ENCODE measurements at places on chromosomes 2 and 18.

- H3K36me3 ChIP-seq, result no peaks in the 10 kb centered on the region
- no peak overlapping the region for H3K27ac ChIP-seq
- DNase-seq, result no peak
Observed at GRCh38 chr2:71531522-71532047, 78.2 kb downstream of the DYSF start.

- no peak overlapping the region for H3K4me3 ChIP-seq
- no peaks in the 10 kb centered on the region for H3K27me3 ChIP-seq
- no peak for DNase-seq
- H3K4me1 ChIP-seq, result no peaks in the 10 kb centered on the region
- H3K36me3 ChIP-seq, result no peaks in the 10 kb centered on the region
- no peak overlapping the region for H3K27ac ChIP-seq
Observed at GRCh38 chr18:10170375-10170774, 256.6 kb downstream of the VAPA start.

- no peak overlapping the region for H3K4me3 ChIP-seq
- H3K4me1 ChIP-seq, result peaks cover 2% of the 10 kb centered on the region
- H3K36me3 ChIP-seq, result no peaks in the 10 kb centered on the region
- no peak for DNase-seq
- no peak overlapping the region for H3K27ac ChIP-seq
Observed at GRCh38 chr2:82000606-82001005, 1696.1 kb upstream of the LRRTM1 start.

DNA sequence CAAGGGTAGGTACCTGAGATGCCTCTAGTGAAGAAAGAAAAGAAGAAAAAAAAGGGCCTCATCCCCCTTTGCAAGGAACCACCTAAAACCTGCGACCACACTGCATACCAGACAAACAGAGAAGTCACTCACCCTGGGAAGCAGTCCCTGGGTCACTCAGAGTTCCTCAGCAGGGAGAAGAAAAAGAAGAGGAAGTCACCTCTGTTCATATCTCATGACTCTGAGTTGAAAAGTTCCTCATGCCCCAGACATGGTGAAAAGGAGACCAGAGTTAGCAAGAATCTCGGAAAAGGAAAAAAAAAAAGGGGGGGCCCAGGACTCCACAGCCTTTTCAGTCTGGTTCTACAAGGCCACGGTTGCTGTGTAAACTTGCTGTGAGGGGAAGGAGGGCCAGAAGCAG, 478.4 kb upstream of the NRXN1 start:
- no peaks in the 10 kb centered on the region for H3K27me3 ChIP-seq
- H3K4me1 ChIP-seq, result no peaks in the 10 kb centered on the region
- H3K4me3 ChIP-seq, result no peak overlapping the region
- DNase-seq, result no peak

- no peak overlapping the region for H3K27ac ChIP-seq
- no peaks in the 10 kb centered on the region for H3K27me3 ChIP-seq
- H3K4me3 ChIP-seq, result no peak overlapping the region
- no peak for DNase-seq
- H3K36me3 ChIP-seq, result no peaks in the 10 kb centered on the region
Observed at GRCh38 chr18:24930971-24931370, 421.0 kb downstream of the ZNF521 start.

DNA sequence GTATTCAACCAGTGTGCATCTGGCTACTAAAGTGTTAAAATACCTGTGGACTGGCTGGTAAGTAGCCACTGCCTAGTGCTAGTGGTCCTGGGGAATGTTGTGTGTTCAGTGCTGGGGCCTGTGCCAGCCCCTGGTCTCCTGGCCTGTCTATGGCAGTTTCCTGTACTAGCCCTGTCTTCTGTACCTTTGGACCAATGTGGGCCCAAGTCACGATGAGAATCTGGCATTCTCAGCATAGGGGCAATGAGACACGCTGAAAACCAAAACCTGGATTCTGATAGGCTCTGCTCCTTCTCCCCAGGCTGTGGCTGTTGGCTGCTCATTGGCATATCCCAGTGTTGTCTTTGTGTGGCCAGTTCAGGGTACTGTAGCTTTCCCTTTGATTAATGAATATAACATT, 170.4 kb downstream of the PTPRM start:
- no peak for DNase-seq
- no peaks in the 10 kb centered on the region for H3K36me3 ChIP-seq
- peaks cover 1% of the 10 kb centered on the region for H3K4me1 ChIP-seq

DNA sequence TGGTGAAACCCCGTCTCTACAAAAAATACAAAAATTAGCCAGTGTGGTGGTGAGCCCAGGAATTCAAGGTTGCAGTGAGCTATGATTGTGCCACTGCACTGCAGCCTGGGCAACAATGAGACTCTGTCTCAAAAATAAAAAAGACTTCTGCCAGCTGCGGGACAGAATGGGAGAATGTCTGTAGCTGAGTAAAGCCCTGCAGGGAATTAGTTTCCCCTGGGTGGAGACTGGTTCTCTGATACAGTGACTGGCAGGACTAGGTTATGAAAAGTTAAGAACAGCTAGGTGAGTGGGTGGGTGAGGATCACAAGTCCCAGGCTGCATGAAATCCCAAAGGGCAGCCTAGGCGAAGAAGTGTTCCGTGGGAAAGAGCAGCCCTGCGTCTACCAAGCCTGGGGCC, 13.8 kb upstream of the CATIP start:
- no peaks in the 10 kb centered on the region for H3K27me3 ChIP-seq
- DNase-seq, result no peak
- H3K4me3 ChIP-seq, result no peak overlapping the region
- H3K4me1 ChIP-seq, result no peaks in the 10 kb centered on the region
- no peaks in the 10 kb centered on the region for H3K36me3 ChIP-seq

- H3K27me3 ChIP-seq, result no peaks in the 10 kb centered on the region
- H3K36me3 ChIP-seq, result no peaks in the 10 kb centered on the region
- H3K27ac ChIP-seq, result no peak overlapping the region
- DNase-seq, result no peak
- H3K4me3 ChIP-seq, result no peak overlapping the region
Observed at GRCh38 chr2:235614900-235615712, 121.3 kb downstream of the AGAP1 start.

- H3K4me1 ChIP-seq, result peaks cover 6% of the 10 kb centered on the region
- H3K27ac ChIP-seq, result no peak overlapping the region
- H3K36me3 ChIP-seq, result no peaks in the 10 kb centered on the region
- no peak for DNase-seq
- no peak overlapping the region for H3K4me3 ChIP-seq
Observed at GRCh38 chr2:42170619-42171395, 1.7 kb downstream of the EML4 start.

GRCh38 chr18:13239171-13239956, 20.8 kb downstream of the LDLRAD4 start:
- DNase-seq, result no peak
- H3K27ac ChIP-seq, result no peak overlapping the region
- H3K36me3 ChIP-seq, result no peaks in the 10 kb centered on the region
- no peaks in the 10 kb centered on the region for H3K27me3 ChIP-seq
